ENCODE measurements at places on chromosomes 4 and X. TPM values are rescaled to one million over a fixed set of nuclear protein-coding genes. Genes with fewer than 3 reads are reported as not detected.

DNA sequence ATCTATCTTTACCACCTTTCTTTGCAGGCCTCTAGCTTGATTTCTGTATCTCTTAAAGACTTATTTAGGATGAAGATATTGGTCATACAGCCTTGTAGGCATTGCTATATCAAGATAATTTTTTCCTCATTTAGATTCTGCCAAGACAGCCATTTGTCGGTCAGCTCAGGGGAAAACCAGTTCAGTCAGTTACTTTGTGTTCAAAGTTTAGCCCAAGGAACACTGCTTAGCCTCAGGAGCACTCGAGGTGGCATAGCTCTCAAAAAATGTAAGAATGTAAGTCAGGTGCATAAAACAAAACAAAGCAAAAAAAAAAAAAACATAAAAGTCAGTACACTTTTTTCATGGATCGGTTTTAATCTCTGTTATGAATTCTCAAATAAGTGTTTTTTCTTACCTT is 43.4 kb downstream of the NRK start:
- no peak for DNase-seq

- no peak for DNase-seq
Measured at GRCh38 chr4:140154572-140154891, 548 bp upstream of the MAML3 start.

DNA sequence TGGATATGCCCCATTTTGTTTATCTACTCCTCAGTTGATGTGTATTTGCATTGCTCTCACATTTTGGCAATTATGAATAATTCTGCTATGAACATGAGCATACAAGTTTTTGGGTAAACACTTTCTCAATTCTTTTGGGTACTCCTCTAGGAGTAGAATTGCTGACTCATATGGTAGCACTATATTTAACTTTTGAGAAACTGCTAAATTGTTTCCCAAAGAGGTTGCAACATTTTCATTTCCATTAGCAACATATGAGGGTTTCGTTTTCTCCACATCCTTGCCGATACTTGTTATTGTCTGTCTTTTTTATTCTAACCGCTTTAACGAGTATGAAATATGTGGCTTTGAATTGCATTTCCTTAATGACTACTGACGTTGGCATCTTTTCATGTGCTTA is 185.4 kb downstream of the TSPAN5 start:
- DNase-seq, result no peak

- peak; percentile 29 for DNase-seq
Measured at GRCh38 chrX:2894885-2895292, 34.2 kb downstream of the ARSD start.

GRCh38 chr4:83651846-83652245 is 115.9 kb downstream of the GPAT3 start:
- no peak for DNase-seq

- DNase-seq, result no peak
Measured at GRCh38 chrX:131199091-131199490, 90.0 kb downstream of the IGSF1 start.

DNA sequence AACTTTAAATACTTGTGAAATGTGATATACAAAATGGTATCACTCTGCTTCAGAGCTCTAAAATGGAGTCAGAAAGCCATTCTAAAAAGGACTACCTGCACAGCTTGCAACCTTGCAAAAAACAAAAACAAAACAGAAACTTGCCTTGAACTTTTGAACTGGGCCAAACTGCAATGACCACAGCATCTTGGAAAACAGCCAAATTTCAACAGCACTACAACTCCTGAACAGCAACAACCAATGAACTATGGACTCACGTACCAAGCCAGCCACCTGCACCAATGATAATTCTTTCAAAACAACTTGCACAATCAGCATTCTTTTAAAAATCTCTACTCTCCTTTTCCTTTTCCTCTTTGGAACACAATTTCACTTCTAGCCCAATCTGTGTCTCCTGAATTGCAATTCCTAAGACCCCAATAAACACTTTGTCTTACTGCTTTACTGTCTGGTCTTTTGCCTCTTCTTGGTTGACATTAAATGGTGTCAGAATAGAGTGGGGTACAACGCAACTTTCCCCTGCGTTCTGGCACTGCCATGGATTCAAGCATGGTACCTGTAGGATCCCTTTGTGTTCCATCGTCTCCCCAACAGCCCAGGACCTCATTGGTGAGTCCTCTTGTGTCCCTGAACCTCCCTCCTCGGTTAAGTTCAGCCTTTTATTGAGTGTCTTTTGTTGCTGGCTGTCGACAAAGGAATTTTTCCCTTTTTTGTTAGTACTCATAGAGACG is 35.7 kb upstream of the FMR1 start:
- no peak for DNase-seq

Gene PAGE2B
- total RNA-seq, result not detected

- DNase-seq, result no peak
Measured at GRCh38 chr4:164756686-164757085, 2.8 kb downstream of the SMIM31 start.

- DNase-seq, result no peak
Measured at GRCh38 chr4:113943863-113944262, 35.6 kb downstream of the ARSJ start.

- DNase-seq, result peak; percentile 71
Measured at GRCh38 chrX:41553688-41554087, 106.5 kb downstream of the NYX start.

Gene MAGED4
- 26.9 TPM for total RNA-seq

Gene LEF1
- total RNA-seq, result 1.8 TPM

Gene XAGE1A
- total RNA-seq, result not detected

Gene MAB21L2
- not detected for total RNA-seq
